ENCODE measurements at places on chromosomes 1 and 21. TPM values are rescaled to one million over a fixed set of nuclear protein-coding genes. Genes with fewer than 3 reads are reported as not detected.

The GBP4 gene
- 8.1 TPM for total RNA-seq

The EPHB2 gene
- total RNA-seq = 0.47 TPM

The LCE1E gene
- total RNA-seq = not detected

The F13B gene
- total RNA-seq = 194 TPM

DNA sequence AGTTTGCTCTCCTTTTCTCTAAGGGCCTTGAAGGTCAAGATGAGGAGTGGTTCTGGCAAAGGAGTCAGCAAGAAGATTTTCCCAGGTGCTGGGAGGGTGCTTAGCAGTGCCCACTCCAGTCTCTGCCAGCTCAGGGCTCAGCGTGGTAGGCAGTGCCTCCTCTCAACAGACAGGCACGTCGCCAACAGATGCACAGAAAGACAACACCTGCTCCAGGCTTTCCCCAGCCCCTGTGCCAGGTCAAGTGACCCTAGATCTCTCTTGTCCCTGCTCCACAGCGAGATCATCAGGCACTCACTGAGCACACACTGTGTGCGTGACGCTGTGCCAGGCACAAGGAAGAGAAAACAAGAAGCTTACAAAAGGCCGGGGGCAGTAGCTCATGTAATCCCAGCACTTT is 86.0 kb downstream of the CASZ1 start:
- no peaks in the 10 kb centered on the region for H3K27me3 ChIP-seq
- H3K4me1 ChIP-seq = no peaks in the 10 kb centered on the region
- DNase-seq = no peak
- H3K27ac ChIP-seq = no peak overlapping the region

GRCh38 chr1:107622966-107623365 is 342.0 kb downstream of the VAV3 start:
- no peak overlapping the region for H3K4me3 ChIP-seq
- no peaks in the 10 kb centered on the region for H3K27me3 ChIP-seq

- no peaks in the 10 kb centered on the region for H3K4me1 ChIP-seq
- DNase-seq = no peak
- no peaks in the 10 kb centered on the region for H3K27me3 ChIP-seq
- no peak overlapping the region for H3K4me3 ChIP-seq
Observed at GRCh38 chr1:38958967-38959366, 17.3 kb upstream of the RHBDL2 start.

GRCh38 chr1:2635361-2636010 is 2.7 kb upstream of the MMEL1 start:
- H3K27ac ChIP-seq = no peak overlapping the region
- H3K4me3 ChIP-seq = no peak overlapping the region
- no peaks in the 10 kb centered on the region for H3K4me1 ChIP-seq
- DNase-seq = no peak
- no peaks in the 10 kb centered on the region for H3K36me3 ChIP-seq
- H3K27me3 ChIP-seq = no peaks in the 10 kb centered on the region

GRCh38 chr1:41361495-41362356 is 492 bp downstream of the FOXO6 start:
- peaks cover 4% of the 10 kb centered on the region for H3K27me3 ChIP-seq
- H3K36me3 ChIP-seq = no peaks in the 10 kb centered on the region
- H3K4me3 ChIP-seq = peak overlapping the region; percentile 69
- no peak for DNase-seq

GRCh38 chr1:56539520-56539931 is 39.8 kb downstream of the PLPP3 start:
- no peaks in the 10 kb centered on the region for H3K27me3 ChIP-seq
- no peak for DNase-seq
- H3K4me1 ChIP-seq = peaks cover 72% of the 10 kb centered on the region

DNA sequence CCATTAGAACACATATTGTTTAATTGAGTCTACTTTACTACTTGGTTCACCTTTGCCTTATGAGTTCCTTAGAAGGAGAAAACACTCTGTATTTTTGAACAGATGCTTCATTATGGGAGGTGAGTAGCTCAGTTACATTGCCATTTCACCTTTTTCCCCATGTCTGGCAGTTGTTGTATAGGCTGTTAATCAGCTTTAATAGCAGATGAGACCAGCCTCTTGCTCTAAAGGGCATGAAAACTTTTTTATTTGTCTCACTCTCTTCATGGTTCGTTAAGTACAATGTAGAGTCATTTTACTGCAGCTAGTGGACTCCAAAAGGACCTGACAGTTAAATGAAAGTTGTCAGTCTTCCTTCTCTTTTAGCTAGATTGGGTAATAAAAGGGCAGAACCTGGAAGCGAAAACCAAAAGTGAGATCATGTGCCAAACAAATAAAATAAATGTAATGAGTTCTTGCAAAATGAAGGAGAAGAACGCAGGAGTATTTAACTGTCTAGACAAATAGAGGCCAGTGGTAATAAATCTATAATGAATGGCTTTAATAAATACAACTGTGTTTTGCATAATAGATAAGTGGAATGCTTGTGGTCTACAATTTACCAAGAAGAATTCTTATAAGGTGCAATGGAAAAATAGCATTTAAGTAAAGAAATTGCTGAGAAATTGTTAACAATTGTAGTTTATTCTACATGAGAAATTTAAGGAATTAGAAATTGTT is 180.0 kb upstream of the NEGR1 start:
- no peaks in the 10 kb centered on the region for H3K4me1 ChIP-seq
- DNase-seq = no peak
- H3K27ac ChIP-seq = no peak overlapping the region
- H3K4me3 ChIP-seq = no peak overlapping the region
- no peaks in the 10 kb centered on the region for H3K36me3 ChIP-seq
- no peaks in the 10 kb centered on the region for H3K27me3 ChIP-seq

DNA sequence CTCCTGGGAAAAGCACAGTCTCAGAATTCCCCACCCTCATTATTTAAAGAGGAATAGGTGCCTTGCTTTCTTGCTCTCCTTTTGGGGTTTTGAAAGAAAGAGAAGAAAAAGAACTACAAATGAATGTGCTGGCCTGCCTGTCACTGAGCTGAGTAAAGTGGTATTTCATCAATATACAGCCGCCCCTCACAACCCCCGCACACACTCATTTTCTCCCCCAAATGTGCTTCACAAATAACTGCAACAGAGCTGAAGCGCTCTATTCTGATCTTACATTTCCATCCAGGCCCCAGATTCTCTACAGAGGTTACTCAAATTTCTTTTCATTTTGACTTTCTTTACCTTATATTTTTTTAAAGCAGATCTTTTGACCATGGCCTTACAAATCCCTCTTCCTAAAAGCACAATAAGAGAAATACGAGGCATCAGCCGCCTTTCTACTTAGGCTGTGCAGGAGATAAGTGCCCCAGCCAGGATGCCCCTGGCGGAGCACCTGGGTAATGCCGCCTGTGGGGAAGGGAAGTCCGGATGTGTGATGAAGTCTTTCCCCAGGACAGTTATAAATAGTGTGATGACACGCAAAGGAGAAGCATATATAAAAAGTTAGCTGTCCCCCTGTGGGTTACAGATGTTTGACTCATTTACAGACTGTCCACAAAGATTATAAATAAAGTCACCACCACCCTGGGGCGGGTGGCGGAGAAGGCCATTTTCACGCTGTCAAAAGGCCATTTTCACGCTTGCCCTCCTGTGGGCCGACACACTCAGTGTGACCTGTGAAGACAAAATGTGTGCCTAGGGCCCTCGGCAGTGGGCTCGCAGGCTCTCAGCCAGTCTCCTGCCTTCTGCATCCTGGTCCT is 6.5 kb downstream of the KCNN3 start:
- no peaks in the 10 kb centered on the region for H3K4me1 ChIP-seq
- no peak overlapping the region for H3K27ac ChIP-seq
- no peak overlapping the region for H3K4me3 ChIP-seq
- no peak for DNase-seq
- H3K27me3 ChIP-seq = no peaks in the 10 kb centered on the region
- H3K36me3 ChIP-seq = no peaks in the 10 kb centered on the region

GRCh38 chr21:15015622-15016471 is 49.0 kb downstream of the NRIP1 start:
- no peak overlapping the region for H3K4me3 ChIP-seq
- H3K27me3 ChIP-seq = no peaks in the 10 kb centered on the region
- no peaks in the 10 kb centered on the region for H3K36me3 ChIP-seq
- no peak for DNase-seq
- no peak overlapping the region for H3K27ac ChIP-seq
- no peaks in the 10 kb centered on the region for H3K4me1 ChIP-seq

DNA sequence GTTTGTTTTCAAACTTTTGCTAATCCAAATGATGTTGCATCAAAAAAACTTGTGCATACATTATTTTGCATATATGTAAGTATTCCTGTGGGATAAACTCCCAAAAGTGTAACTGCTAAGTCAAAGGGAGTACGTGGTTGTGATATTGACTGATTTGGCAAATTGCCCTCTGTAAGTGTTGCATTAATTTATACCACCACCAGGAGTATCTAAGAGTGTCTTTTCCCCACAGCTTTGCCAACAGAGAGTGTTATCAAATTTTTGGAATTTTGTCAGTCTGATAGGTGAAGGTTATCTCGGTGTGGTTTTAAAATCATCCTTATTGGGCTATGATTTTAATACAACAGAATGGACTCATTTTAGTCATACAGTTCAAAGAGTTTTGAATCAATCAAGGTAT is 30.1 kb upstream of the PARP1 start:
- no peak for DNase-seq
- no peaks in the 10 kb centered on the region for H3K27me3 ChIP-seq
- H3K4me3 ChIP-seq = no peak overlapping the region
- H3K4me1 ChIP-seq = no peaks in the 10 kb centered on the region
- no peak overlapping the region for H3K27ac ChIP-seq
- no peaks in the 10 kb centered on the region for H3K36me3 ChIP-seq

GRCh38 chr21:42086969-42087368 is 15.9 kb downstream of the UMODL1 start:
- H3K27me3 ChIP-seq = no peaks in the 10 kb centered on the region
- no peak for DNase-seq
- no peak overlapping the region for H3K27ac ChIP-seq
- peaks cover 6% of the 10 kb centered on the region for H3K4me1 ChIP-seq

DNA sequence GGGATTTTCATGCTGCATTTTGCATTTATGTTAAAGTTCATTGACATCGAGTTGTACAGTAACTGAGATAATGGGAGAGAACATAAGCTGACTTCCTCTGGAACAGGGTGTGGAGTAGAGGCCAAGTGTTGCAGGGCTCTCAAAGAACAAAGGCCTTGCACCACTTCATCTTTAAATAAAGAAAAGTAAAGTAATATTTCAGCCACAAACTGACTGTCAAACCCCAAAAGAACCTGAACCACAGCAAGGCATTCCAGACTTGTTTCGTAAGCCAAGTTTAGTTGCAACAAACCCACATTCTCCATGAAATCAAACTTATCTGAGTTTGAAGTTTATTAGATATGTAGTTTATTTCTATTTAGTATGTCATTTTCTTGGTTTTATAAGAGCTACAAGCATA is 19.1 kb upstream of the HMGCS2 start:
- no peak for DNase-seq
- no peaks in the 10 kb centered on the region for H3K36me3 ChIP-seq
- no peaks in the 10 kb centered on the region for H3K27me3 ChIP-seq
